ENCODE measurements at places on chromosomes 16 and 17.

GRCh38 chr17:81927152-81927652 lies 333 bp downstream of the MAFG start:
- DNase-seq: no peak

DNA sequence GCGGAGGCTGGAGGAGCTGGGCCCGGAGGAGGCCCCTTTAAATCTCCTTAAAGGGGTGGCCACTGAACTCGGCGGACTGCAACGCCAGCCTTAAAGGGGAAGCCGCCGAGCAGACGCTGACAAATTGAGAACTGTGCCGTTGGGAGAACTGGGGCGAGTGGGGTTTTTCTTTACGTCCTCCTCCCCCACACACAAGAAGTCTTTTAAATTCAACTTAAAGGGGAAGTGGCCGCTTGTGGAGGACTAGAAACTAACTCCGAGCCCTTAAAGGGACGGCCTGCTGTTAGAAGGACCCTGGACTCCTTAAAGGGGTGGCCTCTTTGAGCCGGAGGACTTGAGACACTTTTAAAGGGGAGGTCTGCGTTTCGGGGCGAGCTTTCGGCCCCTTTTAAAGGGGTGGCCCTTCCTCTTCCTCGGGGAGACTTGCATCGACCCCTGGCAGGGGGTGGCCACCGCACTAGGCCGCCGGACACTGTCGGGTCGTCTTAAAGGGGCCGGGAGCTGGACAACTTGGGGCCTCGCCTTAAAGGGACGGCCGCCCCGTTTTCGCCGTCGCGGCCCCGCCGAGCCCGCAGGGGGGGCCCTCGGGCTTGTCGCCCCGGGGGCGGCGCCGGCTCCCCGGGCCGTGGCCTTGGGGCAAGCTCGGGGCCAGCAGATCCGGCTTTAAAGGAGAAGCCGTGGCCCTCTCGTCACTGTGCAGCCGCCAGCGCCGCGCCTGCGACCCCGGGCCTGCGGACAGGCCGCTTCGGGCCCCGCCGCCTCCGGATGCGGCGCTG lies 688 bp downstream of the FBRS start:
- DNase-seq: peak; percentile 98

DNA sequence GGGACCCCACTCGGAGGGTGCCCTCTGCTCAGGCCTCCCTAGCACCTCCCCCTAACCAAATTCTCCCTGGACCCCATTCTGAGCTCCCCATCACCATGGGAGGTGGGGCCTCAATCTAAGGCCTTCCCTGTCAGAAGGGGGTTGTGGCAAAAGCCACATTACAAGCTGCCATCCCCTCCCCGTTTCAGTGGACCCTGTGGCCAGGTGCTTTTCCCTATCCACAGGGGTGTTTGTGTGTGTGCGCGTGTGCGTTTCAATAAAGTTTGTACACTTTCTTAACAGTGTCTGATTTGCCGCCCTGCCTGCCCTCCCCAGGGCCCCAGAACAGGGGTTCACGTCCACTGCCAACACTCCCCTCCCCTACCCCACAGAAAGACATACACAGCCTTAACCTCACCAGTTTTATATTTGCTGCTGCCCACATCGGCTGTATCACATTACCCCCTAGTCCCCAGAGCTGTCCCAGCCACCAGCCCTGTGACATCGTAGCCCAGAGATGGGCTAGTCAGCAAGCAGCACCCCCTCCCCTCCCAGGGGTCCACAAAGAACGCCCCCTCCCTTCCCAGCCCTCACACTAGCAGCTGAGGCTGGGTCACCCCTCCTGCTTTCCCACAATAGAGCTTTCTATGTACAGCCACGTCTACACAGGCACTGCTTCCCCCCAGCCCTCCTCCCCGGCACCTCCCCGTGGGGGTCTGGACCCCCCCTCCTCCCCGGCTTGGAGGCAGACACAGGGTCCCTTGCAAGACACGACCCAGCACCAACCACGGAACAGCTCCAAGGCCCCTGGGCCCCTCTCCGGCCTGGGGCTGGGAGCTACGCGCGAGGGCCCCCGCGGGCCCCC lies 7.9 kb downstream of the GRN start:
- DNase-seq: no peak

GRCh38 chr17:9256751-9257629 lies 235.7 kb downstream of the NTN1 start:
- DNase-seq: no peak

- peak; percentile 78 for DNase-seq
Observed at GRCh38 chr17:42120770-42121769, at the start of gene KAT2A. Gene KAT2A, minus strand, starts transcription at chr17:42121367. Its CDS starts 63 bp downstream, at chr17:42121304.

GRCh38 chr17:5892921-5893675 lies 177.1 kb upstream of the WSCD1 start:
- DNase-seq: no peak

- DNase-seq: no peak
Observed at GRCh38 chr16:25726430-25727098, 34.8 kb downstream of the HS3ST4 start.

- no peak for DNase-seq
Observed at GRCh38 chr16:17144431-17144830, 326.3 kb downstream of the XYLT1 start.

GRCh38 chr16:88706229-88706964 lies at the start of the genes CTU2 and RNF166:
Gene CTU2, plus strand, starts transcription at chr16:88706503. Its CDS starts 28 bp downstream, at chr16:88706531.
Gene RNF166, minus strand, starts transcription at chr16:88706408. Its CDS starts 83 bp downstream, at chr16:88706325.
- DNase-seq: peak; percentile 86

- DNase-seq: no peak
Observed at GRCh38 chr17:49715216-49715615, 7.5 kb upstream of the SLC35B1 start.

GRCh38 chr17:38874505-38875400 lies 4.9 kb downstream of the LASP1 start:
- peak; percentile 36 for DNase-seq

DNA sequence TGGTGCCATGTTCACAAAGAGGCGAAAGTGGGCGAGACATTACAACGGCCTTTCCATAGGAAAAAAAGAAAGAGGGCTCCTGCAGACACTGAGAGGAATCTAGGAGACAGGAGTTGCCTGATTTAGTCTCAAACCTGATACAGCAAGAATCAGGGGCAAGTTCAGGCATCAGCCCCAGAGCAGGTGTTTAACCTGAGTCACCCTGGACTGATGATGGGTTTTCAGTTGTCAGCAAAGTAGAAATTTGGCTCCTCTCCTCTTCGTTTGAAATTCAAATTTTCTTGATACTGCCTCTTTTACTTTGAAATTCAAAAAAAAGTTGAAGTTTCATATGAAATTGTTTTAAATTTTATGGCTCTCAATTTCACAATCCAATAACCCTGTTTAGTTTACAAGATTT lies 189.5 kb downstream of the ABCC12 start:
- no peak for DNase-seq

DNA sequence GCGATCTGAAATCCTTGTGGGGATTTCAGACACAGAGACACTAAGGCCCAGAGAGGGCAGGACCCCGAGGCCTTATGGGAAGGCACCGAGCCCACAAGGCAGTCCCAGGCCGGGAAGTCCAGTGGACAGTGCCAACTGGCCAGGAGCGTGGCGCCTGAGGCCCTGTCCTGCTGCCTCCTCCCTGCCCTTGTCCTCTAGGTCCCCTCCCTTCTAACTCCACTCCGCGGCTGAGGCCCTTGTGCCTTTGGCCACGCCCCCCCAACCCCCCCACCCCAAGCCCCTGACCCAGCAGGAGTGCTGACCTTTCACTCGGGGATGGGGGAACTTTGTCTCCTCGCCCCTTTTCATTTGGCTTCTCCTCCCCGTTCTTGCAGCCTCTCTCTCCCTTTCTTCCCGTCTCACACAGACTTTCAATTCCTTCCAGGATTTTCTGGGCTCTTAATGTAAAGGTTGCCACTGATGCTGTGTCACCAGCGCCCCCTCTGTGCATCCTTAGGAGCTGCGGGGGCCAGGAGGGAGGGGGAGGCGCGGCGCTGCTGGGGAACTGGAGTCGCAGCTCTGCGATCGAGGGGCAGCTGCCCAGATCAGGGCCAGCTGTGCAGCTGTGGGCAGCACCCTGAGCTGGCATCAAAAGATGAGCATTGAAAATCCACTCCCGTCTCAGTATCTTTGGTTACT lies 29.1 kb downstream of the CRHR1 start:
- DNase-seq: no peak

- DNase-seq: no peak
Observed at GRCh38 chr17:304461-304860, 48.1 kb downstream of the RPH3AL start.

GRCh38 chr17:8072729-8073461 lies 14.6 kb downstream of the ALOX12B start:
- DNase-seq: no peak

DNA sequence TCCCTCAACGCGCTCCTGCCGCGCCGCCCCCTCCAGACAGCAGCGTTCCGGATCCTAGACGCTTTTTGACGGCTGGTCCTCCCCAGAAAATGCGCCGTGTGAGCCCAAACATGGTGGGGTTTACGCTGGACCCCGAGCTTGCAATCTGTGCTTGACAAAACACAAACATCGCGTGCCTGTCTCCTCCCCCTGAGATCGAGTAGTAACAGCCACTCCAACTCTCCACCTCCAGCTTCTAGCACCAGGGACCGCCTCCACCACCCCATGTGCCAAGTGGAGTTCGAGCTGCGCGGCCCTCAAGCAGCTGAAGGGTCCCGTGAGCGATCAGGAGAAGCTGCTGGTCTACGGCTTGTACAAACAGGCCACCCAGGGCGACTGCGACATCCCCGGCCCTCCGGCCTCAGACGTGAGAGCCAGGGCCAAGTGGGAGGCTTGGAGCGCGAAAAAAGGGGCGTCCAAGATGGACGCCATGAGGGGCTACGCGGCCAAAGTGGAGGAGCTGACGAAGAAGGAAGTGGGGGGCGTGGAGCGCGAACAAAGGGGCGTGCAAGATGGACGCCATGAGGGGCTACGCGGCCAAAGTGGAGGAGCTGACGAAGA lies 656 bp upstream of the GEMIN4 start:
- DNase-seq: peak; percentile 59

- no peak for DNase-seq
Observed at GRCh38 chr16:8565498-8565897, 24.8 kb downstream of the TMEM114 start.

GRCh38 chr17:48556229-48556575 lies 11.3 kb upstream of the HOXB2 start:
- DNase-seq: no peak

- no peak for DNase-seq
Observed at GRCh38 chr16:3471518-3472176, 23.6 kb downstream of the C16orf90 start.

GRCh38 chr17:61133853-61134252 lies 265.8 kb upstream of the TBX2 start:
- DNase-seq: no peak

DNA sequence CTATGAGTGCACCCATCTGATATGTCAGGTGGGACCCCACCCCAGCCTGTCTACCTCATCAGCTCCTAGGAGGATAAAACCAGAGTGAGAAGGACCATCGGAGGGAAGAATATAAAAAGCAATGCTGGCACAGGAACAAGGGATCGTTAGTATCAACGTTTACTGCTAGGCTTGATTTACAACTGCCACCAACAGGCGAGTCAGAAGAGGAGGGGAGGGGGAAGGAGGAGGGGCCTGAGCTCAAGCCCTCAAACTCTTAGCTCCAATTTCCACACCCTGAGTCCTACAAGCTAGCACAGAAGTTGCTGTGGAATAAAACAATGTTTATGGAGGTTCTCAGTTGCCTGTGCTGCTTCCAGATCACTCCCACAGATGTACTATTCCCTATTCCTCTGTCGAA lies 234.5 kb downstream of the C16orf78 start:
- DNase-seq: peak; percentile 24

DNA sequence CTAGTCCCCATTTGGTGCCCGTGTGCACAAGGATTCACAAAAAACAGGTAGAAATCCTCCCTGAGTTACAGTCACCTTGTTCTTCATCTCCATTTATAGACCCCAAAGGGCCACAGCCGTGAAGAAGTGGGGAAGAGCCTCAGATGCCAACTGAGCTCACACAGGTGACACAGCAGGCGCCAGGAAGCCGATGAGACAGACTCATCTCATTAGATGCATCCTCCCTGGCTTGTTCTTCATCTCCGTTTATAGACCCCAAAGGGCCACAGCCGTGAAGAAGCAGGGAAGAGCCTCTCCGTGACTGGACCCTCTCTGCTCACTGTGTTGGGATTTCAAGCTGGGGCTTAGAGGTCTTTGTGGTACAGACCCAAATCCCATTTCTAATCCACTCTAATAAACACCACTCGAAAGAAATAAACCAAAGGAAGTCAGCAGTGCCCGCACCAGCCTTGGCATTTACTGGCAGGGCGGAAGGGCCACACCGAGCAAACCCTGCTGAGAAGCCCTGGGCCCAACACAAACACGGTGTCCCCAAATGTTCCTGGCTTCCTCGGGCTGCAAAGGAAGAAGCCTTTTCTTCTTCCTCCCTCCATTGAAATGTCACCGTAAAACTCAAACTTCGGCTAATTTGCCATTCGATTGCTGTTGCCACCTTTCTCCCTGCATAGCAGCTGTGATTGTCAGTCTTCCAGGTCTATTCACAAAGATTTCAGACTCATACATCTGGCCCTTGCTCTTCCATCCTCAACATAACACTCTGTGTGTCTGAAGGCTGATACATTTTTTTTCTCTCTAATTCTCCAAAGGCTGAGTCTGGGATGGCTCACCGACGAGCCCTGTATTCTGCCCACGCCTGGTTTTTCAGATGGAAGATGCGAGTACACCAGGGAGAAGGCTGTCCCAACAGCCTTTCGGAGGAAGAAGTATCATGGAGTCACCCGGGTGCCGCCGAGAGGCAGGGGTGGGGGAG lies 44.9 kb upstream of the DOC2B start:
- DNase-seq: no peak

- no peak for DNase-seq
Observed at GRCh38 chr16:24921229-24921628, 75.5 kb downstream of the SLC5A11 start.

GRCh38 chr17:82734987-82735866 lies at the start of gene FN3K:
Gene FN3K, plus strand, starts transcription at chr17:82735615. Its CDS starts 22 bp downstream, at chr17:82735637.
- peak; percentile 44 for DNase-seq

Data from fibroblast of skin of abdomen (primary cell).